ENCODE measurements at places on chromosomes 2 and 18.

DNA sequence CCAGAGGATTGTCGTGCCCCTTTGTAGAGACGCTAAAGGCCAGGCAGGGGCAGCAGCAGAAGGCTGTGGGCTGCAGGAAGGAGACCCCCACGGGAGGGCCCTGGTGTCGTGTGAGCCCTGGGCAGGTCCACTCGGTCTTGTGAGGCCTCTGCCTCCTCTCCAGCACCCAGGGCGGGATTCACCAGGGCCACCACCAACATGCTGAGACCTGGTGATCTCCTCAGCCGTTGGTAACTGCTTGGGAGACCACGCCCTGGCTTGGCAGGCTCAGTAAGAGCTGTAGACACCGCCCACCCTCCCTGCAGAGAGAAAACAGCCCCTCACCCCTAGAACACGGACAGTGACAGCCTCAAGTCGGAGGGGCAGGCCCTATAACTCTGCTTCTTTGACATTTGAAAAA lies 21.1 kb downstream of the MBP start:
- no peak for DNase-seq

DNA sequence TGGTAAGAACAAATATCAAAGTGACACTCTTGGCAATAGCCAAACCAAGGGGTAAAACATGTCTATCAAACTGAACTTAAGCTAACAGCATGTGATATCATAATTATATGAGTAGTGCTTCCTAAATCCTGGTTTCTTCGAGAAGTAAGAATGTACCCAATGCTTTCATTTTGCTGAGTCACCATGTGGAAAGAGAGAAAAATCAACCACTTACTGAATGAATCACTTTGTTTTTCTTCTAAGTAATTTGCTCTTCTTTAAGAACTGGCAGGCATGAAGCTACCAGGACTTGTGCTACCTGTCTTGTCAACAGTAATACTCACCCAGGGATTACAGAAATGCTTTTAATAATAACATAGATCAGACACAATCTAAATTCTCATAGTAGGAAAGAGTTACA lies 19.0 kb upstream of the DUSP19 start:
- no peak for DNase-seq

DNA sequence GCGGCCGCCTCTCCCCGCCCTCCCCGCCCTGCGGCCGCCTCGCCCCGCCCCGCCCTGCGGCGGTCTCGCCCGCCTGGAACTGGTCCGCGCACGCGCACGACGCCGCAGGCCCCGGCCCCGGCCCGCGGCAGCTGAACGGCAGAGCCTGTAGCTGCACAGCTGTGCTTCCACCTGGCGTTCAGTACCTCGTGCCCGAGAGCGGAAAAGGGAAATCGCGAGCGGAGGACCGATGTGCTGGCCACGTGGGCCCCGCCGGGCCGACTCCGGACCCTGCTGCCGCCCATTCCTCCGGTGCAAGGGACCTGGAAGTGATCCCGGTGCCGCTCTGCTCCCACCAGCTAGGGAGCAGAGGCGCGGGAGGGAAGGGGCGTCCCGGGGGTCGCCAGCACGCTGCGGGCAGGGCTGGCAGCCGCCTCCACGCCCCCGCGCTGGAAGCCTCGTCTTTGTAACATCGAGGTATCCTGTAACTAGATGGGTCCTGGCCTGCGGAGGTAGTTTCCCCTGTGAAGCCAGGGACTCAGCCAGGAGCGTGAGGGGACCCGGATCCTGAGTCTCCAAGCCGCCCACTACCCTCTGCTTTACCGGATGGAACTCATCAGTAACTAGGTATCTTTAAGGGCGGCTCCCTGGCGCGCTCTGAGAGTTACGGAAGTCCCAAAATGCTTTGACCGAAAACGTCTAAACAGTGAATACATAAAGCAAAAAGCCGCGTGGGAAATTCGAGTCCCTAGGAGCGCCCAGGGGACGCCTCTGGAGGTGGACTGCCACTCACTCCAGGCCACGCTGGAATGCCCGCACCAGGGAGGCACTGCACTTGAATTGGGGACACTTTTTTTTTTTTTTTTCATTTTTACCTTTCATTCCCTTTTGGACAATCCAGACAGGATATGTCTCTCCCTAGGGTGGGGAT lies 704 bp upstream of the ODC1 start:
- DNase-seq: peak; percentile 97

GRCh38 chr2:146003337-146003736 lies 1483.4 kb upstream of the ZEB2 start:
- DNase-seq: no peak

- no peak for DNase-seq
Measured at GRCh38 chr2:6780765-6781274, 84.9 kb downstream of the CMPK2 start.

GRCh38 chr2:111701266-111701665 lies 182.7 kb downstream of the ANAPC1 start:
- no peak for DNase-seq
